ENCODE measurements at places on chromosomes 7 and 10.

GRCh38 chr10:85642082-85642420 is 724.5 kb downstream of the GRID1 start:
- DNase-seq, result peak; percentile 32

GRCh38 chr10:79312601-79313187 is 34.6 kb upstream of the PPIF start:
- no peak for DNase-seq

DNA sequence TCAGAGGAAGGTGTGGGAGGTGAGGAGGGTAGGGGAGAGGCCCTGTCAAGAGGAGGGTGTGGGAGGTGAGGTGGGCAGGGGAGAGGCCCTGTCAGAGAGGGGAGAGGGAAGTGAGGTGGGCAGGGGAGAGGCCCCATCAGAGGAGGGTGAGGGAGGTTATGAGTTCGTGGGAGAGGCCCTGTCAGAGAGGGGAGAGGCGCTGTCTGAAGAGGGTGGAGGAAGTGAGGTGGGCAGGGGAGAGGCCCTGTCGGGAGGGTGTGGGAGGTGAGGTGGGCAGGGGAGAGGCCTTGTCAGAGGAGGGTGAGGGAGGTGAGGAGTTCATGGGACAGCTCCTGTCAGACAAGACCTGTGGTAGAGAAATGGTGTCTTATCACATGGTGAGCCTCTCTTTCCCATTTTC is 74.4 kb downstream of the INPP5A start:
- no peak for DNase-seq

DNA sequence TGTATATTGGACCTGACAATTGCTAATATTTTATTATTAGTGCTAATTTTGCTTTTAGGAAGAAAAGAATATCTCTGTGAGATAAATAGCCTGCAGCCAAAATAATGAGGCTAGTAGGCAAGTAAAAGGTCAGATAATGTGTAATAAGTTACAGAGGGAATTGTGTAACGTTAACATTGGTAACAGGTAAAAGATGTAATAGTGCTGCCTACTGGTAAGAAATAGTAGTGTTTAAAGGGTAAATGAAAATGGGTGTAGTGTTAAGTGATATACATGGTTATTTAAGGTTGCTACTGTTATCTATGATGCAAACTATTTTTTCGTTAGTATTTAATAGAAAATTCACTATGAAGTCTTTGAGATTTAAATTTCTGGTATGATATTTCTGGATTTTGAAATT is 9.2 kb upstream of the FOXP2 start:
- no peak for DNase-seq

DNA sequence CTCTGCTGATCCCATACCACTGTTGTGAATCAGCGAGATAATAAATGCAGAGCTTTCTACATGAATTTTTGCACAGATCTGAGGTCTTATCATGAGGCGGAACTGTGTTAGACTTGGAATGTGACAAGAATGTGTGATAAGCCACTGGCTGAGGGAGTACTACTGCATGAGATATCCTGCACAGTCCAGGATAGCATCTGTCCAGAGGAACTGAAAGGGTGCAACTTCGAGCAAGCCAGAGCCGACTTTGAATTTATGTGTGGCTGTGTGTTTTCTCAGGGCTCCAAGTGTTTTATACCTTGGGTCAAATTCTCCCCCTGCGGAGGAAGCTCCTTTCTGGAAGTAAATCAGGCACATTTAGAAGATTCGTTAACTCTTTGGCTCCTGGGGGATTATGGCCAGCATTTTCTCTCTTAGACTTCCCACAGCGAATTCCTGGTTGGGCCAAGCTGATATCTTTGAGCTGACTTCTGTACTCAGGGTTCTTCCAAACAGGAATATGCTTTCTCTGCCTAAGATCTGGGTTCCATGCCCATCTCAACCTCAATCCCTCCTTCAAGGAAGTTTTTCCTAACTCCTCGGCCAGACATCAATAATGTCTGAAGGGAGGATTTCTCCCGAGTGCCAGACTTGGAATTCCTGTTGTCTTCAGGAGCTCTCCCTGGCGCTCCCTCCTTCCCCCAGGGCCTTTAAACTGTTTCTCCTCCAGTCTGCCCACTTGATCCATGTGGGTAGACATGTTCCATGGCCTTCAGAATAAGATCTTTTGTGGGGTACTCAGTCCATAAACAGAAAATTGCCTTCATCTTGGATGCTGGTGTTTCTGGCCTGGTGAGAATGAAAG is 2.5 kb upstream of the MEST start:
- DNase-seq, result peak; percentile 98

DNA sequence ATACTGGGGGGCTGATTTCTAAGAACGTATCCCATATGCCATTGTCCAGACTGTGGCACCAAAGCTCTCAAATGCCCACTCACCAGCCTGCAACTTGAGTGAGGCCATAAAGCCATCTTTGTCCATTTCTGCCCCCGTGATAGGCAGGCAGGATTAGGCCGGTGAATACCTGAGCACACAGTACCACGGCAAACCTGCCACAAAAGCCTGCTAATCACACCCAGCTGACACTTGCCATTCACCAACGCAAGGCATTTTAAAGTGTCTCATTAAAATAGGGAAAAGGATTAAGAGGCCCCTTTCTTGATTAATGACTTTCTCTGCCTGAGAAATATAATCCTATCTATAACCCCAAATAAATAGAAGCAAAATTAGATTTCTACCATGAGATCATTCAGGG is 111.4 kb upstream of the NANOS1 start:
- DNase-seq, result no peak

DNA sequence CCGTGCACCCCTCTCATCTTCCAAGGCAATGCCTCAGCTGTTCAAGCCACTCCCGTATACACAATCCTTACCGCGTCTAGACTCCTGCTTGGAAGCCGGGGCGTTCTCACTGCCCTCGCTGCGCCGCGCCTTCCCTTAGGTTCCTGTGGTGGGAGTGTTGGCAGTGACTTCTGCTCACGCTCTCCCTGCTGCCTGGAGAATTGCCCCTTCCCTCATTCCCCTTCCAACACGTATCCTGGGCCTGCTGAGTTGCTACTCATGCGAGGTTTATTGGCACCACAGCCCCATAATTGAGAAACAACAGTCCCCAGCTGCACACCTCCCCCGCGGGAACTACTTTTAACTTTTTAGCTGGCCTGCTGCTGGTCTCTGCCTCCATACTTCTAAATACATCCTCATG is 31.9 kb downstream of the RBM17 start:
- no peak for DNase-seq

DNA sequence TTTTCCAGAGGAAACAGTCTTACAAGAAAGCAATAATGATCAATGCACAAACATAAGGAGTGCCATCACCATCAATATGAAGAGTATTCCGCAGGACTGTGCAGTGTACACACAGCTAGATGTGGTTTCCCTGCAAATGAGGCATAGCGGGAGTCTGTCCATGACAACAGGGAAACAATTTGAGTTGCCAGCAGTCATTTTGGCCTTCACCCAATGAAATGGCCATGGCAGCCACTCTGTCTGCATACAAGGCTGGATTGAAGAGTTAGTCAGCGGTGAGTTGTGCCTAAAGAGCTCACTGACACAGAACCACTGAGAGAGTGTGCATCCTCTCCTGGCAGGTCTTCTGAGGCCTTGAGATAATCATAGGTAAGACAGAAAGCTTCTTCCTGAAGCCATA is 303.3 kb downstream of the IPMK start:
- DNase-seq, result peak; percentile 91

DNA sequence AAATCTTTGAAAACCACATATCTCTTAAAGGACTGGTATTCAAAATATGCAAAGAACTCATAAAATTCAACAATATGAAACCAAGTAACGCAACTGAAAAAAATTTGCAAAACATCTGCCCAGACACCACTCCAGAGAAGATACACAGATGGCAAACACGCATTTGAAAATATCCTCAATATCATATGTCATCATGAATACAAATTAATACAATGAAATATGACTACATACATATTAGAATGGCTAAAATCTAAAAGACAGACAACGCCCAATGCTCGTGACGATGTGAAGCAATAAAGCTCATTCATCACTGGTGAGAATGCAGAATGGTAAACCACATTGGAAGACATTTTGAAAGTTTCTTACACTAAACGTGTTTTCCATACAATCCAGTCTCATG is 770.1 kb upstream of the CELF2 start:
- no peak for DNase-seq

- DNase-seq, result no peak
These were observed 25.7 kb downstream of the MYO3A start for GRCh38 chr10:25959540-25960232.

GRCh38 chr10:113603057-113603777 is 50.4 kb downstream of the HABP2 start:
- DNase-seq, result no peak

GRCh38 chr10:6621536-6621935 is 41.5 kb upstream of the PRKCQ start:
- DNase-seq, result peak; percentile 23

- DNase-seq, result no peak
These were observed 3.0 kb downstream of the PSPH start for GRCh38 chr7:56048245-56048644.

Measured in astrocyte (in vitro differentiated cells and primary cell).